ENCODE measurements at places on chromosomes 2 and 18.

- DNase-seq = no peak
Observed at GRCh38 chr2:235021752-235022151, 69.9 kb downstream of the SH3BP4 start.

- no peak for DNase-seq
Observed at GRCh38 chr2:101571951-101572350, 97.0 kb upstream of the RFX8 start.

DNA sequence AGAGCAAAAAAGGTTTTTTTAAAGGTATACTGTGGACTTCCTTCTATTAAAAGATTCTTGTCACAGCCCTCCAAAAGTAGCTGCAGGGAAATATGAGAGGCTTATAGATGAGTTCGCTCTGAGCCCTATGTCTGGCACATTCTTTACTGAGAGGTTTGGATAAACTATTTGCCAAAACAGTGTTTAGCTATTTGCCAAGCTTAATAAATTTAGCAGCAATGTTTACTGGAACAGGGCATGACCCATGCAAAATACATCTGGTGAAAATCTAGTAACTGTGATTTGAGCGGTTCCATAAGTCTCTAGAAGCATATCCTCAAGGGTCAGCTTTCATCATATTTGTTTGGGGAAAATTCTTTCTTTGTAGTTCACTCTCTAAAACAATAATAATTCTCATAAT, 1696.7 kb upstream of the PIK3C3 start:
- DNase-seq = no peak

GRCh38 chr2:133104871-133105270, 434.9 kb upstream of the LYPD1 start:
- DNase-seq = no peak

DNA sequence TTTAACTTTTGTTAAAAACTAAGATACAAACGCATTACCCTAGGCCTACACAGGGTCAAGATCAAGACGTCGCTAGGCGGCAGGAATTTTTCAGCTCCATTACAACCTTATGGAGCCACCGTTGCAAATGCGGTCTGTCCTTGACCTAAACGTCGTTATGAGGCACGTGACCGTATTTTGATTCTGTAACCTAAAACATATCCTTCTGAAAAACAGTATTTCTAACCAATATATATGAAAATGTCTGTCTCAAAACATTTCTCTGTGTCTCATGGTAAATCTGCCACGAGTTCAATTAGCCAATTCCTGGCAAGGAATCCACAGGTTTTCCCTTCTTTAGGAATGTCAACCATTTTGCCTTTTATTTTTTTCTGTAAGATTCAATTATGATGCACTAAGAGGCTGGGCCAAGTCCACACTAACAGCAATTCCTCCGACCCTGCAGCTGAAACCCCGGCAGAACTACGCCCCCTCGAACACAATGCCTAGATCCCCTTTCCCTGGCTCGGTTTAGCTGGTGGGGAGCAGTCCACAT, 1.7 kb downstream of the RTN4 start:
- no peak for DNase-seq

DNA sequence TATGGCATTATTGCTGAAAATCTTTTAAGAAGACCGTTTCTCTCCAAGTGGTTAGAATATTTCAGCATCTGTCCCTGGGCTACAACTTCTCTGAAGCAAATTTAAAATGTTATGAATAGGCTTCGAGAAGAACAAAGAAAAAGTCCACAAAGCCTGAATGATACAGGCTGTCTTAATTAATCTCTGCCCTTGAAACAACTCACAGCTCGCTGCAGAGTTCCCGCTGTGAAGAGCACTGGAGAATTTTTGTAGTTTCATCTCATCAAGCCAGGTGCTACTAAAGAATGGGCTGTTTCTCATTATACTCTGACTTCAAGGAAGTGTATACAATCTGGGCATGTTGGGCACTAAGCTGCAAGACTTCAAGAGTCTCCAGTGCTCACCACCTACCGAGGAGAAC, 67.6 kb downstream of the LAMA1 start:
- no peak for DNase-seq

DNA sequence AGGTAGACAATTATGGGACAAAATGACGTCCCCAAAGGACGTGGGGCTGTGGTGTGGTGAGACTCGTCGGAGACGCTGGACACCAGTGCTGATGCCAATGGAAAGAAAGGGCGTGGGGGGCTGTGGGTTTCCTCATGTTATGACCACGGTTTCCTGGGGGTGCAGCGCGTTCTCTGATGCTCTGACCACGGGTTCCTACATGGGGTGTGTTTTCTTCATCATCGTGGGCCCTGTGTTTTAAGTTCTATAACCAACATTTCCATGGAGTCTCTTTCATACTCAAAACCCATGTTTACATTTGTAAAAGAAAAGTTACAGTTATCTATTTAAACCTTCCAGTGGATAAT, 141.6 kb downstream of the RTP5 start:
- no peak for DNase-seq

- no peak for DNase-seq
Observed at GRCh38 chr2:188647430-188648070, 326.6 kb upstream of the COL3A1 start.

DNA sequence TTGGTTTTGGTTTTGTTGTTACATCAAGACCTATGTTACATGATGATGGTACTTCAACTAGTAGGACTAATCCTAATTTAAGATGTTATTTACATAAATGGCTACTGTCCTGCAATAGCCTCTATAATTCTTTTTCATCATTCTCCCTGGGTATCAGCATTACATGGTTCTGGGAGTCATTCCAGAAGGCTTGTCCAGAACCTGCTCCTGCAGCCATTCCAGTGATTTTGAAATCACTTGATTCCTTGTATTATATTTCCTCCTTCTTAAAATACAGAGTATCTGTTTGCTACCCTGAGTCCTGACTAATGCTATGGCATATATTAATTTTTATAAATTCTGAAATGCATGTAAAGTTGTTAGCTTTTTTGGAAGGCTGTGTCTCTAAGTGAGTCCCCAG, 400.5 kb upstream of the MEIS1 start:
- DNase-seq = no peak

- DNase-seq = no peak
Observed at GRCh38 chr2:110099038-110099425, 16.6 kb downstream of the MALL start.

- no peak for DNase-seq
Observed at GRCh38 chr2:191666226-191666625, 11.7 kb upstream of the NABP1 start.

DNA sequence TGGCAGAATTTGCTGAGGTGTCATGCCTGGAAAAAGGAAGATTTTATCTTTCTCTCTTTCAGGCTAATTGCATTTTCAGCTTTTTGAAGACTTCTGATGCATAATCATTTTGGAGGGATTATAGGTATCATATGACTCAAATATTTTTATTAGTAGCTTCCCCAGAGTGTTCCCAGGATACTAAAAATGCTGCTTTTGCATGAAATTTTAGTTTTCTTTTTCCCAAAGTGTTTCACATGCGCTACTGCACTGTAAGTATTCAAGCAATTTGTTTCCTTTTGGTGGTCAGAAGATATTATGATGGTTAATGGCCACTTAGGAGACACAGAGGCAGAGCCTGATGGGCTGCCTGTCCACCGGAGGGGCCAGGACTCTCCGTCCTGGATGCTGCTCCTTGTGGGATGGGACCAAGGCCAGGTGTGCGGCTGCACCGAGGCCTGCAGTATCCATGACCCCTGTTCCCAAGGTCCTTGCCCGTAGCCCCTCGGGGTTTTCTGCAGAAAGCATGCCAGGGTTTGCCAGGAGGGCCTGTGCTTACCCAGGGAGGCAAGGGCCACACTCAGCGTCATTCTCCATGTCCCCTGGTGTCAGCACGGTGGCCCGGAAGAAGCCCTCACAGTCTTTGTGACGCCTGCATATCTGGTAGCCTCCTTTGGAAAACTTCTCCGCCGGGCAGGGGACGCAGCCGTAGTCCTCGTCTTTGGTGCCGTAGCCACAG, 60.2 kb downstream of the EDAR start:
- DNase-seq = no peak

DNA sequence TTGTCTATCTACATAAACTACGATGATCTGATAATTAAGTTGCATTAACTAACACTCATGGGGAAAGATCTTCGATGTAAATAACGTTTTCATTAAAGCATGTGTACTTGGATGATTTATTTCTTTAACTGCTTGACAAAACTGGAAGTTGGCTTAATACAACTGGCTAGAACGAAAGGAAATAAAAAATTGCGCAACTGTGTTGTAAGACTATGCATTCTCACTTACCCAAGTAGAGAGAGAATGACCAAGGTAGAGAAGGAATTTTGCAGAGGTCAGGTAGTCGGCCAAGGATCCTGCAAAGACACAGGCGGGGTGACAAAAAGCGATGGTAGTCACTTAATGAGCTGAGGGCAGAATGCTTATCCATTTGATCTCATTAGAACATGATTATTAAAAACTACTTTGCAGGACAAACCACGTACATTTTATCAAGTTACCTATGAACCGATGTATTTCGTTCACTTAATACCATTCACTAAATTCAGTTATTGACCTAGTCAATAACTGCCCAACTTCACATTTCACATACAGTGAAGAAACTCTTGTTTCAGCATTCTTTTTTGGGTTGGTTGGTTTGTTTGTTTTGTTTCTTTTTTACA, 900 bp downstream of the SLC40A1 start:
- no peak for DNase-seq

DNA sequence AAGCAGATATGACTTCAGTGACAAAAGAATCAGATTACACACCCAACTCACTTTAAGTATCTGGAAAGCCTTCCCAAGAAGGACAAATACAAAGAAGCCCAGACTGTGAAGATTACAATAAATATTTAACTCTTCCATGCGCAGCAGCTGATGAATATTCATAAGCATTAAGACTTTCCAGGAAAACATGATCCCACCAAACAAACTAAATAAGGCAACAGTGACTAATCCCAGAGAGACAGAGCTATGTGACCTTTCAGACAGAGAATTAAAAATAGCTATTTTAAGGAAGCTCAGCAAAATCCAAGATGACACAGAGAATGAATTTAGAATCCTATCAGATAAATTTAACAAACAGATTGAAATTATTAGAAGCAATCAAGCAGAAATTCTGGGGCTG, 108.2 kb upstream of the UBE2E3 start:
- DNase-seq = no peak

- no peak for DNase-seq
Observed at GRCh38 chr18:48412339-48412929, 3.3 kb upstream of the ZBTB7C start.

GRCh38 chr2:70541481-70542020, 12.1 kb downstream of the TGFA start:
- no peak for DNase-seq

DNA sequence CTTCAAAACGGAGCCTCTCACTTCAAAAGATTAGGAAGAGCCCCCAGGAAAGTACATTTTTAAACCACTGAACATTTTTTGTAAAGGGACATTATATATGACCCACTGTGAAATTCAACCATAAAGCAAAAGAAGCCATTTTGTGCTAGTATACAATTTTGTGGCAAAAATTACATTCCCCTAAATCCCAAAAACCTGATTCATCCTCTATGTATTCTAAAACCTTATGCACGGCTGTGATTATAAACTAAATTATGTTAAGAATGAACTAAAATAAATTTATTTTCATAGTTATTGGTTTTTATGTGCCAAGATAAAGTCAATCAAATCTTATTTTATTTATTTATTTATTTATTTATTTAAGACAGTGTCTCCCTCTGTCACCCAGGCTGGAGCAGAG, 48.5 kb downstream of the RTN4 start:
- DNase-seq = no peak

DNA sequence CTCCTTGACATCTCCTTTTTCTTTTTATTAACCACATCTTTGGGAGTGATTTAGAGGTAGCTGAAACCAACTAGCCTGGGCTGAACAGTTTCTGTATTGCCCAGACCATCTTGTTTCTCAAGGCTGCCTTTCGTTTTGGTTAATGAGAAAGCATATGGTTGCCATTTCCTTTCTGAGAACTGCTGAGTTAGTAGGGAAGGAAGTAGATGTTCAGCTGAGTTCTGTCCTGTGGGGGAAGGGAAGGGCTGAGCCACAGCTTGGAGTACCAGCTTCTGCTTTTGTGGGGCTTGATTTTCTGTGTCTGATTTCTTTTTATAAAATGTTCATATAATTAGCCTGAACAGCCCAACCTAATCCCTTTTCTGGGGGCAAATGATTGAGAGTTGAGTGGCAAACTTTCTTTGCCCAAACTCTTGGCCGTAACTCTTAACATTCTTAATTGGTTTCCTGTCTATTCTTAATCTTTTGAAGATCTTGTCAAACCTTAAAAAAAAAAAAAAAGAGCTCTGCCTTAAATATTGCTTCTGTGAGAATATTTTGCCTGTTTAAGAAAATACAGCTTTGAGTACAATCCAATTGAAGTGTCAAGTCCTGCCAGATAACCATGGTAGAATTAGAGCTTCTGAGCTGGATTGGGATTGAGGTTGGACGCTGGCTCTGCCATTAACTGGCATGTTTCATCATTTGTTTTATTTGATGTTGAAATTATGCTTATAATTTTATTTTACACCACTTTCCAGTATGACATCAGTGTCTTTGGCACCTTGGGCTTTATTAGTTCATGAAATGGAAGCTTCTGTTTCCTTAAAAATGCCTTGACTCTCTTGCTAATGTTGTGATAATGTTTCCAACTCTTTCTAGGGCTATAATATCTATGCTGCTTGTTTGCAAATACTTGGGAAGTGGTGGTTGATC, 1.9 kb upstream of the NABP1 start:
- DNase-seq = peak; percentile 39

DNA sequence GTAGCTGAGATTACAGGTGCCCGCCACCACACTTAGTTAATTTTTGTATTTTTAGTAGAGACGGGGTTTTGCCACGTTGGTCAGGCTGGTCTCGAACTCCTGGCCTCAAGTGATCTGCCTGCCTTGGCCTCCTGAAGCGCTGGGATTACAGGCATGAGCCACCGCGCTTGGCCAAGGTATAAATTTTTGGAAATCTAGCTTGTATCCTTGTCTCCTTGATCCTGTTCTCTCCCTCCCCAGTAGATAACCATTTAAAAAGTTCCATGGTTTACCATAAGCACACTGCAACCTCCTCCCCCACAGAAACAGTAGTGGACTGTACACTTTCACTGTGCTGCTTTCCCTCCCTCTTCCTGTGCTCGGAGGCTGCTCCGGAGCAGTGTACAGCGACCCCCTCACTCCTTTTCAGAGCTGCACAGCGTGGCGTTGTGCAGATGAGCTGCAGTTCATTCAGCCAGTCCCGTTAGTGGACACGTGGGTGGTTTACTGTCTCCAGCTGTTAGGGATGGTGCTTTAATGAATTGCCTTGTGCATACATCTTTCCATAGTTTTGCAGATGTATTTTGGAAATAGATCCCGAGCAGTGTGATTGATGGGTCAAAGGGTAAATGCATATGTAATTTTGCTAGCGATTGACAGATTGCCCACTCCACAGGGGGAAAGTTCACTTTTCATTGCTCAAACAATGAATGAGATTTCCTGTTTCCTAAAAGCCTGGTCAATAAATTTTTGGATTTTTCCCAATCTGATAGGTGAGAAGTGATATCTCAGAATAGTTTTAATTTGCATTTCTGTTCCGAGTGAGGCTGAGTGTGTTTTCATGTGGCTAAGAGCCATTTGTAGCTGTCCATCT, 14.8 kb downstream of the ASB1 start:
- DNase-seq = no peak

GRCh38 chr2:14451312-14451711, 181.2 kb upstream of the LRATD1 start:
- no peak for DNase-seq

- no peak for DNase-seq
Observed at GRCh38 chr2:176388861-176389260, 119.6 kb downstream of the MTX2 start.

Data from stimulated activated CD4-positive, alpha-beta T cell treated with anti-CD3 and anti-CD28 coated beads, Interleukin-15, amount 100 ng/mL, for 48 hours (primary cell).